ENCODE measurements at places on chromosomes 6 and 20. TPM values are rescaled to one million over a fixed set of nuclear protein-coding genes. Genes with fewer than 3 reads are reported as not detected.

PAX1 gene
- total RNA-seq: not detected

IFT52 gene
- 19.5 TPM for total RNA-seq

HCRTR2 gene
- total RNA-seq: not detected

SAMD5 gene
- 4.7 TPM for total RNA-seq

RWDD2A gene
- 1.9 TPM for total RNA-seq

RXRB gene
- 51.1 TPM for total RNA-seq

PTCRA gene
- not detected for total RNA-seq

TMEM14B gene
- 61.2 TPM for total RNA-seq

CAP2 gene
- total RNA-seq: 56.1 TPM

NT5E gene
- total RNA-seq: 29.0 TPM

B3GAT2 gene
- total RNA-seq: not detected

IL17A gene
- total RNA-seq: not detected

KCNQ5 gene
- 0.17 TPM for total RNA-seq

TFAP2C gene
- 0.75 TPM for total RNA-seq

MLN gene
- not detected for total RNA-seq

TMEM217 gene
- total RNA-seq: 1.6 TPM

FOXS1 gene
- 0.60 TPM for total RNA-seq

OR2J3 gene
- not detected for total RNA-seq

GRM1 gene
- total RNA-seq: 0.13 TPM

ZC2HC1B gene
- not detected for total RNA-seq

PGBD1 gene
- 6.6 TPM for total RNA-seq

STX11 gene
- 2.7 TPM for total RNA-seq

FAM83B gene
- 39.5 TPM for total RNA-seq

EHMT2 gene
- 36.4 TPM for total RNA-seq

IP6K3 gene
- 0.96 TPM for total RNA-seq

TTBK1 gene
- 0.24 TPM for total RNA-seq

GJA10 gene
- total RNA-seq: not detected

RIN2 gene
- total RNA-seq: 127 TPM

SCRT2 gene
- total RNA-seq: not detected

TSPO2 gene
- total RNA-seq: not detected

AIG1 gene
- 21.0 TPM for total RNA-seq

DLL1 gene
- 16.5 TPM for total RNA-seq

PHACTR1 gene
- total RNA-seq: 3.1 TPM

CD109 gene
- 4.4 TPM for total RNA-seq

SLC32A1 gene
- total RNA-seq: not detected
